ENCODE measurements at places on chromosomes 1 and 21.

DNA sequence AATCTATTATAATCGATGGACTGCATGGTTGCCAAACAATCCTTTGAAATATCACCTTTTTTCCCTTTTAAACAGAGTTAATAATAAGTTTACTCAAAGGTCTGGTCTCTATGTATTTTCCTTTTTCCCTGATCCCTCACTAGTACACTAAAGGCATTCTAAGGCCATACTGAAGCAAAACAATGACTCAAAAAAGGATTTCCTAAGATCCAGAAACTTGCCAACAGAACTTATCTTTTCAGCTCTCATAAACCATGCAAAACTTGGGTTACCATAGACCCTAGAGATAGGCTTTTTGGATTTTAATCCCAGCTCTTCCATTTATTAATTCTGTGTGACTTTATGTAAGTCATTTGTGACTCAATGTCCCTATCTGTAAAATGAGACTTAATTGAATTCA lies 77.1 kb downstream of the IFI44 start:
- no peak for DNase-seq

- peak; percentile 62 for DNase-seq
These were observed 58.4 kb upstream of the COL6A1 start for GRCh38 chr21:45923146-45923545.

DNA sequence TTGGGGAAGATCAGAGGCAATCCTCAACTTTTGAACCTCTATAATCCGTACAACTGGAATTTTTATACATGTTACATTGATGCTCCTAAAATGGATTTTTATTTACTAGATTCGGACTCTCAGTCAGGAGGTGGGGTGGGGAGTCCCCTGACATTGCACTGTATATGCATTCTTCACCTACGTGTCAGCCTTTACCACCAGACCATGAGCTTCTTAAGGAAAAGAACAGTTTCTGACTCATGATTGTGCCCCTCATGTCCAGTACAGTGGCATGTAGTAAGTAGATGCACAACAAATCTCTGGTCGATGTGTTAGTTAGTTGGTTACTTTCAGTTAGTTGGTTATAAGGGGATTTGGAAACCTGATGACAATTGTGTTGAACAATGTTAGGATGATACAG lies 15.4 kb downstream of the LPAR3 start:
- no peak for DNase-seq

GRCh38 chr1:22761821-22762220 lies 51.2 kb downstream of the EPHB2 start:
- DNase-seq = no peak

DNA sequence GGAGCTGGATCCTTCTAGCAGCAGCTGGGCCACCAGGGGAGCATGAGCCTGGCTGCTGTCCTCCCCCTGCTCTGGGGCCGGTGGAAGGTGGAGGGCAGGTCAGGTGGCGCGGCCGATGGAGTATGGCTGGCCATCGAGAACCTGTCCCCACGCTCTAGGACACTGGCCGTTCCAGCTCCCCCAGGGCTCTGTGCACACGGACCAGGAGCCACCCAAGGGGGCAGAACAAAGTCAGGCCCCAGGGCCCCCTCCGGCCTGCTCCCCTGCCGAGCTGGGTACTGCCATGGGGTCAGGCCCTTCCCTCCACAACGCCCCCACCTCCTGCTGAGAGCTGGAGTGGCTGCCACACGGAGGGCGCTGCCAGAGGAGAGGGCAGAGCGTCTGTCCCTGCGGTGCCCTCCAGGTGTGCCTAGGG lies 4.5 kb upstream of the PLCH2 start:
- no peak for DNase-seq

Data from progenitor cell of endocrine pancreas (in vitro differentiated cells).